CD4-positive, alpha-beta T cell treated with Interleukin-12 subunit alpha and Interleukin-12 subunit beta, for 1 hour (primary cell): ENCODE measurements at places on chromosomes 11 and 22.

GRCh38 chr11:122095681-122096262, 20.2 kb downstream of the BLID start:
- DNase-seq: no peak

- peak; percentile 71 for DNase-seq
Observed at GRCh38 chr11:61023086-61023965, 51.8 kb downstream of the CD6 start.

DNA sequence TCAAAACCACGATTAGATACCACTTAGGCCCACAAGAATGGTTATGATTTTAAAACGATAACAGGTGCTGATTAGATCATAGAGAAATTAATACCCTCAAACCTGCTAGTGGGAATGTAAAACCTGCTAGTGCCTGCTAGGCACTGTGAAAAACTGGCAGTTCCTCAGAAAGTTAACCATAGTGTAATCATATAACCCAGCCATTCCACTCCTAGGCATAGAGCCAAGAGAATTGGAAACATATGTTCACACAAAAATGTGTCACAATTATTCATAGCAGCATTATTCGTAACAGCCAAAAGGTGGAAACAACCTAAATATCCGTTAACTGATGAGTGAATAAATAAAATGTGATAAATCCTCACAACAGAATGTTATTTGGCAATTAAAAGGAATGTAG, 122.2 kb upstream of the SYN3 start:
- DNase-seq: no peak

DNA sequence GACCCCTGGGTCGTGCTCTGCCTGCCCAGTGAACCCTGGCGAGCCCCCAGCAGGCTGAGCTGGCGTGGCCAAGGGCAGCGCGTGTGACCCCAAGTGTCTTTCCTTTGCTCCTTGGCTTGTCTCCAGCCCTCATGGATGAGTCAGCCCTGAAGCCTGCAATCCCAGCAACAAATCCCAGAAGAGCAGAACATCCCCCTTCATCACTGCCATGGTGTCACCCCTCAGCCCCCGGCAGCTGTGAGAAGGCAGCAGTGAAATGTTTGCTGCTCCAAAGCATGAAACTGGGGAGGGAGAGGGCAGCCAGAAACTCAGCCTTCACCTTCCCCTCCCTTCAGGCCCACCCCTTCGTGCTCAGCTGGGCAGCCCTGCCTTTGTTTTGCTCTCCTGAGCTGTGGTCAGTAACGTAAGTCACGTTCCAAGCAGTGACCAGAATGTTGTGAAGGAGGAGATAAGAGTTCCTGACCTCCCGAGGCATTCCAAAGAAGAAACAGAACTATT, 29.8 kb downstream of the ADAMTS15 start:
- no peak for DNase-seq

- peak; percentile 94 for DNase-seq
Observed at GRCh38 chr11:61695917-61696316, 15.7 kb downstream of the DAGLA start.

GRCh38 chr11:35487532-35488078, 37.8 kb downstream of the PAMR1 start:
- no peak for DNase-seq

DNA sequence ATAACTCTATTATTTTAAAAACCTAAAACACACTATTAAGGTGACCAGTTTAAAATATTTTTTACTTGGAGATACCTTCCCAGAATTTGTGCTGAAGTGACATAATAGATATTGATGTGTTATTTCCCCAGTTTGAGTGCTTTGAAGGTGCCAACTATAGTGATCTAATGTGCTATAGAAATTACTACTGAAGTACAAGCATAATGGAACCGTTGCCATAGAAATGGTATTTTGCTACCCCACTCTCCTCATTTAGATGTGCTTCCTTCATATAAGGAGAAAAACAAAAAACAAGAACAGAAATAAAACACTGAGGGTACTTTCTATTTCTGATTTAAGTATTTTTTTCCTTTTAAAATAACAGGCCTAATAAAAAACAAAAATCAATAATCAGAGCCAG, 19.2 kb downstream of the DDI1 start:
- no peak for DNase-seq

DNA sequence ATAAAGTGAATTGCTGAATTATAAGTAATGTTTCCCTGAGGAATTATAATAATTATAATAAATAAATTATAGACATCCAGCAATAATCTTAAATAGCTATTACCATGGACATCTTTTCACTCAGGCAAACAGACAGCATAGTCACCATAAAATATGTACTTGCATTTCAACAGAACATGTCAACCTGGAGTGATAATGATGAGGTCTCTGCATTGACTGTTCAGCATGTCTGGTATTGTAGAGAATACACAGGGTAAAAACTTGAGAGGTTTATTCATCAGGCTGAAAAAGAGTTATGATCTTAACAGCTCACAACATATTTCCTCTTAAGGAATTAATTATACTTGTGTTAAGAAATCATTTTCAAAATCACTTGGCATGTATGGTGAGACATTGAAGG, 41.1 kb upstream of the TYR start:
- no peak for DNase-seq

GRCh38 chr11:116373104-116373944, 399.5 kb downstream of the BUD13 start:
- no peak for DNase-seq
